Activated naive CD8-positive, alpha-beta T cell treated with anti-CD3 and anti-CD28 coated beads, Interleukin-2, amount 50 U/mL, for 24 hours (primary cell): ENCODE measurements at places on chromosomes 2 and 18.

GRCh38 chr2:110957293-110957692 is 163.4 kb upstream of the BCL2L11 start:
- H3K36me3 ChIP-seq, result no peaks in the 10 kb centered on the region
- H3K4me3 ChIP-seq, result no peak overlapping the region
- H3K27ac ChIP-seq, result no peak overlapping the region
- H3K4me1 ChIP-seq, result no peaks in the 10 kb centered on the region
- H3K27me3 ChIP-seq, result peaks cover 10% of the 10 kb centered on the region

GRCh38 chr2:116687371-116687770 is 1127.1 kb upstream of the DDX18 start:
- no peaks in the 10 kb centered on the region for H3K36me3 ChIP-seq
- no peak overlapping the region for H3K27ac ChIP-seq
- H3K4me1 ChIP-seq, result no peaks in the 10 kb centered on the region
- H3K27me3 ChIP-seq, result no peaks in the 10 kb centered on the region

- H3K36me3 ChIP-seq, result peaks cover 11% of the 10 kb centered on the region
- DNase-seq, result peak; percentile 31
- H3K27ac ChIP-seq, result peak overlapping the region; percentile 94
- peak overlapping the region; percentile 97 for H3K4me3 ChIP-seq
Observed at GRCh38 chr2:55519938-55520885, 694 bp downstream of the CFAP36 start.

- H3K36me3 ChIP-seq, result peaks cover 3% of the 10 kb centered on the region
- peaks cover 12% of the 10 kb centered on the region for H3K27me3 ChIP-seq
- no peak for DNase-seq
- H3K27ac ChIP-seq, result no peak overlapping the region
Observed at GRCh38 chr2:60519231-60519863, 34.1 kb downstream of the BCL11A start.

DNA sequence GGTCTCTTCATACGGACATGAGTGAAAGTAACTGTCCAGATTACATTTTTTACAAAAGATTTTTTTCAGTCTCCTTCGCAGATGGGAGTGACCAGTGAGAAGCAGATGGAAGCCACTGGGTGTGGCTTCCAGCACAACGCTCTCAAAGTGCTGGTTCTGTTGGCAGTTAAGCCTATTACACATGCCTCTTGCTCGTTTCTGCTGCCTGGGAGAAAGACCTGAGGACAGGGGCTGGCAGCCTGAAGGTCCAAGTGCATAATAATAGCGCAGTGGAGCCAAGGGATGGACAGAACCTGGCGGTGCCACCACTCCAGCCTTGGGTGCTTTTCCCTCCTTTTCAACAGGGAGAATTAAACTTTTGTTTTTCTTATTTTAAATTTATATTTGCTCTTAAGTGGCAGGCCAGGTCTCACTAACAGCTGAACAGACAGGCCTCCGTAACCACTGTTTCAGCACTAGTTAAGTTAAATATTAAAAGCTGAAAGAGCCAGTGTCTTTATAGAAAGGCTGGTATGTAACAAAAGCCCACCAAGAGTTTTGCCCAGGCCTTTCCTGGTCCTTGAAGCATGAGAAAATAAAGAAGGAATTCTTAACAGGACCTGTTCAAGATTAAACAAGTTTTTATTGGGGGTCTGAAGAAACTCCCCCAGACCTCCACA is 1.2 kb upstream of the SKA1 start:
- H3K36me3 ChIP-seq, result peaks cover 6% of the 10 kb centered on the region
- H3K4me1 ChIP-seq, result peaks cover 13% of the 10 kb centered on the region
- H3K4me3 ChIP-seq, result peak overlapping the region; percentile 93

DNA sequence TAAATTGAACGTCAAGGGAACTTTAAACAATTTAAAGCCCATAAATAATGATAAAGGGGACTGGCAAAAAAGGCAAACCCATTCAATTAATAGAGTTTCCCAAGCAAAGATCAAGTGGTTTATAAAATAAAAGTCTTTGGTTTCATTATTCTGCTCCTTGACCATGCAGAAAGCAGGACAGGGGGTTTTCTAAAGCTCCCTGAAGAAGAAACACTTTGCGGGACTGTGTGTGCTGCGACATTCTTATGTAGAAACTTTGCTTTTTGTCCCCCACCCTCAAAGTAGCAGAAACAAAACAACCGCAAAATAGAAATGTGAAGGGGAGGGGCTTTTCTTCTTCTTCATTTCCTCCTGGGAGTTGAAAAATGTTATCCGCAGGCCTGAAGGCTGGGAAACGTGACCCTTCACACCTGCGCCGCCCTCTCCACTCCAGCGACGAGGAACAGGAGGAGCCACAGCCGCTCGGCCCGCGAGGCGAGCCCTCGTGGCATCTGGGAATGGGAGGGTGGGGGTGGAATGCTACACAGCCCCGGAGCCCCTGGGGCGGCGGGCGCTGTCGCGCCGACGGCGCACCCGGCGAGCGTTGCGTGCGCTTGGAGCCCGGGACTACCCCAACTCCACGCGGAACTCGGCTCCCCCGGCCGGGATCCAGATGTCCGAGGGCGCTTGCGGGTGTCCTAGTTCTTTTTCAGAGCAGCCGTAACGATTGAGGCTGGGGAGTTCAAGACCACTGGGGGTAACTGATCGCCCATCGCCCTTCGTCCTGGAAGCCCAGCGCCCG is 4.3 kb upstream of the GBX2 start:
- H3K4me3 ChIP-seq, result no peak overlapping the region
- peaks cover 8% of the 10 kb centered on the region for H3K4me1 ChIP-seq
- H3K27ac ChIP-seq, result no peak overlapping the region
- peaks cover 75% of the 10 kb centered on the region for H3K27me3 ChIP-seq

- no peak for DNase-seq
- peaks cover 2% of the 10 kb centered on the region for H3K36me3 ChIP-seq
- H3K27ac ChIP-seq, result no peak overlapping the region
- H3K27me3 ChIP-seq, result no peaks in the 10 kb centered on the region
- no peaks in the 10 kb centered on the region for H3K4me1 ChIP-seq
Observed at GRCh38 chr2:18690342-18690741, 101.0 kb upstream of the NT5C1B start.

GRCh38 chr2:10432311-10433181 is 15.6 kb downstream of the ODC1 start:
- H3K27me3 ChIP-seq, result peaks cover 19% of the 10 kb centered on the region
- peak overlapping the region; percentile 34 for H3K4me3 ChIP-seq
- DNase-seq, result no peak
- H3K4me1 ChIP-seq, result peaks cover 13% of the 10 kb centered on the region
- H3K36me3 ChIP-seq, result no peaks in the 10 kb centered on the region

GRCh38 chr18:73520229-73520628 is 627.4 kb downstream of the FBXO15 start:
- no peaks in the 10 kb centered on the region for H3K36me3 ChIP-seq
- H3K27me3 ChIP-seq, result no peaks in the 10 kb centered on the region
- no peak for DNase-seq
- H3K4me1 ChIP-seq, result no peaks in the 10 kb centered on the region
- no peak overlapping the region for H3K4me3 ChIP-seq

GRCh38 chr2:15531095-15531854 is 29.9 kb downstream of the NBAS start:
- H3K4me1 ChIP-seq, result no peaks in the 10 kb centered on the region
- H3K27me3 ChIP-seq, result no peaks in the 10 kb centered on the region
- no peak for DNase-seq

DNA sequence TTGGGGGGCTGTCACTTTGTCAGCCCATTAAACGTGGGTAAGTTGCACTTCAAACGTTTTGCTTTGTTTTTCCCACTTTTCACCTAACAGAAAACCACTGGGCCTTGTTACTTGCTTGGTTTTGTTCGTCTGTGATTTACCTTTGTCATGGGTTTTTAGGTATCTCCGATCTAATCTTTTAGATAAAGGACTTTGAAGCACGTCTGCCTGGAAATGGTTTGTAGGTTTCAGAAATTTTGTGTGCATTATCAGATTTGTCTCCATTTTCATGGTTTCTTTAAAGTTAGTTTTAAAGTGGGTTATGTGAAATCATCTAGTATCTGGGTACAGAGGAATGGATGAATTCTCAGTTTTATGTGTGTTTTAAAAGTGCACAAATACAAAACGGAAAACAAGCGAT is 6.4 kb downstream of the CTDP1 start:
- peaks cover 31% of the 10 kb centered on the region for H3K36me3 ChIP-seq
- no peak for DNase-seq
- H3K27ac ChIP-seq, result peak overlapping the region; percentile 70
- H3K27me3 ChIP-seq, result peaks cover 1% of the 10 kb centered on the region
- H3K4me3 ChIP-seq, result peak overlapping the region; percentile 16
- peaks cover 70% of the 10 kb centered on the region for H3K4me1 ChIP-seq

GRCh38 chr18:51253476-51253875 is 56.0 kb upstream of the MEX3C start:
- no peak for DNase-seq
- no peaks in the 10 kb centered on the region for H3K36me3 ChIP-seq

GRCh38 chr2:7685342-7686015 is 768.3 kb downstream of the RNF144A start:
- DNase-seq, result no peak
- H3K27me3 ChIP-seq, result no peaks in the 10 kb centered on the region
- no peak overlapping the region for H3K4me3 ChIP-seq
- H3K36me3 ChIP-seq, result no peaks in the 10 kb centered on the region

- no peak overlapping the region for H3K4me3 ChIP-seq
- peaks cover 8% of the 10 kb centered on the region for H3K27me3 ChIP-seq
- no peak overlapping the region for H3K27ac ChIP-seq
- no peak for DNase-seq
Observed at GRCh38 chr2:173544641-173545363, 190.1 kb downstream of the CDCA7 start.

- H3K27me3 ChIP-seq, result peaks cover 4% of the 10 kb centered on the region
- H3K4me1 ChIP-seq, result peaks cover 70% of the 10 kb centered on the region
- peaks cover 18% of the 10 kb centered on the region for H3K36me3 ChIP-seq
Observed at GRCh38 chr2:71071681-71072398, 3.4 kb downstream of the NAGK start.

- H3K27ac ChIP-seq, result no peak overlapping the region
- no peak for DNase-seq
- no peaks in the 10 kb centered on the region for H3K36me3 ChIP-seq
- H3K27me3 ChIP-seq, result no peaks in the 10 kb centered on the region
- no peaks in the 10 kb centered on the region for H3K4me1 ChIP-seq
- no peak overlapping the region for H3K4me3 ChIP-seq
Observed at GRCh38 chr2:165837122-165837521, 43.1 kb upstream of the GALNT3 start.

- DNase-seq, result no peak
- H3K4me1 ChIP-seq, result no peaks in the 10 kb centered on the region
- H3K27ac ChIP-seq, result no peak overlapping the region
- H3K36me3 ChIP-seq, result no peaks in the 10 kb centered on the region
- no peaks in the 10 kb centered on the region for H3K27me3 ChIP-seq
Observed at GRCh38 chr2:150279686-150280085, 207.8 kb downstream of the RND3 start.

DNA sequence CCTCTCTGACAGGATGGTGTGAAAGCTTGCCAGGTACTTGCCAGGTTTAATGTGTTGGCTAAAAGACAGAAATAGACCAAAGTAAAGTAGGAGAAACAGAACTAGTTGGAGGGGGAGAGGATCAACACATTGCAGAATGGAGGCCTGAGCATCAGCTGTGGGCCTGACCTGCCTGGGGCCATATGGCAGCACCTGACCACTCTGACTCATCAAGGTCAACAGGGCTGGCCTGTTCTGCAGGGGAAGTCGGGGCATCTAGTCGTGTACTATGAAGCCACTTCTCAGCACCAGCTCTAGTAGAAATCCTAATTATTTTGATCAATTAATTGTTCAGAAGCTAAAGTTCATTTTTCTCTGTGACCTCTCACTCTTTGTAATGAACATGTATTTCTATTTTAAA is 35.8 kb upstream of the NOSTRIN start:
- DNase-seq, result no peak
- H3K4me3 ChIP-seq, result no peak overlapping the region
- H3K27ac ChIP-seq, result no peak overlapping the region
- no peaks in the 10 kb centered on the region for H3K27me3 ChIP-seq
- peaks cover 5% of the 10 kb centered on the region for H3K4me1 ChIP-seq

GRCh38 chr2:102979429-102979828 is 217.6 kb downstream of the TMEM182 start:
- H3K4me1 ChIP-seq, result no peaks in the 10 kb centered on the region
- peaks cover 2% of the 10 kb centered on the region for H3K27me3 ChIP-seq
- H3K36me3 ChIP-seq, result no peaks in the 10 kb centered on the region

- peaks cover 23% of the 10 kb centered on the region for H3K4me1 ChIP-seq
- H3K27me3 ChIP-seq, result no peaks in the 10 kb centered on the region
Observed at GRCh38 chr18:38576349-38576748, 1010.8 kb upstream of the CELF4 start.

GRCh38 chr2:128590309-128591021 is 271.8 kb upstream of the HS6ST1 start:
- H3K36me3 ChIP-seq, result no peaks in the 10 kb centered on the region
- no peak for DNase-seq
- no peaks in the 10 kb centered on the region for H3K4me1 ChIP-seq
- H3K27me3 ChIP-seq, result peaks cover 8% of the 10 kb centered on the region
- no peak overlapping the region for H3K27ac ChIP-seq
- H3K4me3 ChIP-seq, result no peak overlapping the region

DNA sequence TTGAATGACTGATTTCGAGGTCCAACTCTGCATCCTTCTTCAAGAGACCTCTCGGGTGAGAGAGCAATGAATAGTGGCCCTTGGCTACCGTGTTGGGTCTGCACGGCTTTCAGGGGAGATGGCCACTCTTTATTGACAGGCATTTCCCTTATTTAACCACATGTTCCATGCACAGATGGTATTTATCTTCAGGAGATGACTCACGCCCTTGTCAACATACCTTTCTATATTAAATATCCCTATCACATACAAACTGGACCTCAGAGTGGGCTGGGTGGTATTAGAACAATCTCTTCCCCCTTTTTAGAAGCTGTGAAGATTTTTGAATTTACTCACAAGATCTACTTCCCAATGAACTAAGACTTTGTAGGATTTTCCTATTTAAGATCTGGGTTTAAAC is 109.6 kb upstream of the CDC42EP3 start:
- no peaks in the 10 kb centered on the region for H3K27me3 ChIP-seq
- no peak for DNase-seq
- H3K4me1 ChIP-seq, result no peaks in the 10 kb centered on the region
- H3K4me3 ChIP-seq, result no peak overlapping the region

GRCh38 chr18:10400534-10401307 is 53.7 kb upstream of the APCDD1 start:
- H3K4me3 ChIP-seq, result no peak overlapping the region
- H3K27ac ChIP-seq, result no peak overlapping the region
- peaks cover 9% of the 10 kb centered on the region for H3K27me3 ChIP-seq
- no peak for DNase-seq

- no peak for DNase-seq
- H3K4me1 ChIP-seq, result peaks cover 18% of the 10 kb centered on the region
- no peaks in the 10 kb centered on the region for H3K36me3 ChIP-seq
- peaks cover 4% of the 10 kb centered on the region for H3K27me3 ChIP-seq
- H3K27ac ChIP-seq, result no peak overlapping the region
Observed at GRCh38 chr2:96970248-96970875, 16.0 kb downstream of the FAM178B start.
